ENCODE measurements at places on chromosomes 3 and 15.
A peak's percentile ranks its signal among the peaks of the same experiment; 100 is the strongest.

DNA sequence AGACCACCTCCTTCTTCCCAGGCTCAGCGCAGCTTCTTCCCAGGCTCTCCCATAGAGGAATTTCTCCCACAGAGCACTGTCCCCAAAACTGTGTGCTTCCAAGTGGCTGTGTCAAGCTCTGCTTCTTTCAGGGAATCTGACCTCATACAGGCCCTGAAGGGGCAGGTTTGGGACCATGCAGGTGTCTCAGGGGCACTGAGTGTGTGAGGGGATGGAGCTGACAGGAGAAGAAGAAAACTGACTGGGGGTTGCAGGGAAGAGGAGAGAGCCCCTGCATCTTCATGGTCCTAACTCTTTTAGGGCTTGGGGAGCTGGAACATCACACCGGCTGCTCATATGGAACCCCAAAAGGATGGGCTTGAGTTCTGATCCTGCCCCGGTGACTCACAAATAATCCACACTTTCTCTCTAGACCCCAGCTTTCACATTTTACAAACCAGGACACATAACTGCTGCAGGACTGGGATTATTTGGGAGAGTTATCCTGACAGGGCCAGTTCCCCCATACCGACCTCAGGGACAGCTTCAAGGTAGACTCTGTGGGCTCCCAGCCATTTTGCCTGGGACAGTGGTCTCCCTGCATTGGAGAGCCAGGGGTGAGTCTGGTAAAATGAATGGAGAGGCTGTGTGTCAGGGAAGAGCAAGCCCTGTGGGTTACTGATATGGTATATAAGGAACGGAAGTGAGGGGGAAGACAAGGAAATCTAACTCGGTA is 316.1 kb downstream of the TLE3 start:
- no peak for DNase-seq

- DNase-seq = no peak
Observed at GRCh38 chr3:56923526-56924224, 121.9 kb upstream of the ARHGEF3 start.

GRCh38 chr3:188801393-188801792 is 370.4 kb upstream of the TPRG1 start:
- no peak for DNase-seq

DNA sequence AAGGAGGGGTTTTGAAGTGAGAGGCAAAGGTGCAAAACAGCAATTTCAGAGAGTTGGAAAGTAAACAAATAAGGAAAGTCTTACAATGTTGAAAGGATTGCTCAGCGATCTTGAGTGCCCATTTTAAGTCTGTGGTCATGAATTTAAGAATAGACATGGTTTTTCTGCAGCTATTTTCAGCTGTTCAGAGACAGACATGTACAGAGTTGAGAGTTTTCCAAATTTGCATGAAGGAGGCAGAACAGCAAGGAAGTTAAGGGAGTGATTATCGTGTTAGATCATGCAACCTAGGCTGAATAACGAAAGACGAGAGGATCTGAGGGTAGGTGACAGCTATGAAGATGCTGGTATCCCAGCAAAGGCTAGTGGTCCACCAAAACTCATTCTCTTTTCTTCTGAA is 37.2 kb downstream of the DET1 start:
- DNase-seq = no peak

DNA sequence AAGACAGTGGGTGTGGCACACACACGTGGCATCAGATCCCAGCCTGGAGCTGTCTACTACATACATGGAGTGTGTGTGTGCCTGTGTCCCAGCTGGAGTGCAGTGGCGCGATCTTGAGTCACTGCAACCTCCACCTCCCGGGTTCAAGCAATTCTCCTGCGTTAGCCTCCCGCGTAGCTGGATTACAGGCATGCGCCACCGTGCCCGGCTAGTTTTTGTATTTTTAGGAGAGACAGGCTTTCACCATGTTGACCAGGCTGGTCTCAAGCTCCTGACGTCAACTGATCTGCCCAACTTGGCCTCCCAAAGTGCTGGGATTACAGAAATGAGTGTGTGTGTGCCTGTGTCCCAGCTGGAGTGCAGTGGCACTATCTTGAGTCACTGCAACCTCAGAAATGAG is 108.8 kb downstream of the IL12A start:
- DNase-seq = no peak

DNA sequence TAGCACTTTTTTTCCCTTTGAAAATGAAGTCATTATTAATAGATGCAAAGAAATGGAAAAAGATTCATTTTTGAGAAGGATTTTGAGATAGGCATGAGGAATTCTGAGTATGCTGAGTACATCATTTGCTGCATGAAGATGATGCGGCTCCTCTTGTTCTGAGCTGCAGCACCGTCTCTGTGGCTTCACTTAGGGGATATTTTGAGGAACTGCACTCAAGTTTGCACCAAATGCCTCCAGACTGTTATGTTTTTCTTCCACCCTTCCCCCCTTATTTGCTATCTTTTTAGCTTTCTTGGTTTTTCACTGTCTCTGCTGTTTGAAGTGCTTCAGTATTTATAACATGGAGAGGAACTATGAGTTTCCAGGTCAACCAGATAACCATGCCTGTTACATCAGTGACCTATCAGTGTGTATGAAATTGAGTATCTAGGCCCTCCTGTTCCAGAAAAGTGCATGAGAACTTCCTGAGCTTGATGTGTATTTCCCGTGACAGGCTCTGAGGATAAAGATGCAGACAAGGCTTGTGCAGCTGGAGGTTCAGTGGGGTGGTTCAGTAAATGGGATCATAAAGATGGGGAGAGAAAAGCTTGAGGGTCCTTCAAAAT is 128.7 kb downstream of the PDCD6IP start:
- no peak for DNase-seq

- no peak for DNase-seq
Observed at GRCh38 chr3:186787642-186788481, 4.5 kb downstream of the EIF4A2 start.

DNA sequence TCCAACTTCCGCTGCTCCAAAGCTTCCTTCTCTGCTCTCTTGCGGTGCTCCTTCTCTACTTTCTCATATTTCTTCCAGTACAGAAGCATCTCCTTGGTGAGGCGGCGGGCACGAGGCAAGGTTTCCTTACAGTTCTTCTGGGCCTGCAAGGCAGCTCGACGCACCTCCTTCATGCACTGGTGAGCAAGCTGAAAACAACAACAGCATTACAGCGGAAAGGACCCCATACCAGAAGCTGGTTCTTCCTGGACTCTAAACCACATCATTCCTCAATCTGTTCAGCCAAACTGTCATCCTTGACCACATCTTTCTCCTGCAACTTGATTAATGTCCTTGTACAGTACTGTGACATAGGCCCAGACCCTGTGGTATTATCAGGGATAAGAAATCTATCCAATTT is 36.4 kb downstream of the INO80 start:
- DNase-seq = no peak

DNA sequence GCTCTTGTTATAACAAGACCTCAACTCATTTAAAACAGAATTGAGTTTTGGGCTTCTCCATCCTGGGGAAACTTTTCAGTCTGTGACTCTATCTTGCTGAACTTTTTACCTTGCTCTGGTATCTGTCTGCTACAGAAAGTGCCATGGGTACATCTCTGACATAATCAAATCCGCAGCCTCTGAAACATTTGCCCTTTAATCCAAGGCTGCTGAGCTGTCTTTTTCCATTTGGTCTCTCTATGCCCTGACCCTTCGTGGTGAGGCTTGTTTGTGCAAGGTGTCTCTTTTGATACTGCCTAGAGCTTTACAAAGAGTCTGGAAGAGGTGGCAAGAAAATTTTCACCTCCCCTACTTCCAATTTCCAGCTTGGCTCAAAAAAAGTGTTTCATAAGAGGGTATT is 11.3 kb downstream of the TMEM108 start:
- no peak for DNase-seq

- DNase-seq = no peak
Observed at GRCh38 chr3:38114875-38115644, 21.9 kb downstream of the ACAA1 start.

- DNase-seq = no peak
Observed at GRCh38 chr3:89182056-89182455, 74.6 kb downstream of the EPHA3 start.

DNA sequence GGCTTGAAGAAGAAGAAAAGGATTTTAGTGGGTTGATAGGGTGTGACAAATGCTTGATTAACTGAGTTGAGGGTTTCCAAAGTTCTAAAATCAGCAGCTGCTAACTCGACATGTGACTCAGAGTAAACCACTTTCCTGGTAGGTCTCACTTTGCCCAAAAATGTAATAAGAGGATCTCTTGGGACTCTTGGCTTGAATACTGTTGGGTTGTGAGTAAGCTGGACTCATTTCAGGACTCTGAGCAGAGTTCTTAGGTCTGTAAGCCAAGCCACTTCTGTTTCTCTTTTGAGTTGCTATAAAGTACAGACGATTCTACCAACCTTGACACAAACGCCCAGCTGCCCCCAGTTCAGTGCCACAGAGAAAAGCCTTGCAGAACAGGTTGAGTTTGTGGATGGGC is 241.1 kb downstream of the ZNF621 start:
- DNase-seq = no peak

DNA sequence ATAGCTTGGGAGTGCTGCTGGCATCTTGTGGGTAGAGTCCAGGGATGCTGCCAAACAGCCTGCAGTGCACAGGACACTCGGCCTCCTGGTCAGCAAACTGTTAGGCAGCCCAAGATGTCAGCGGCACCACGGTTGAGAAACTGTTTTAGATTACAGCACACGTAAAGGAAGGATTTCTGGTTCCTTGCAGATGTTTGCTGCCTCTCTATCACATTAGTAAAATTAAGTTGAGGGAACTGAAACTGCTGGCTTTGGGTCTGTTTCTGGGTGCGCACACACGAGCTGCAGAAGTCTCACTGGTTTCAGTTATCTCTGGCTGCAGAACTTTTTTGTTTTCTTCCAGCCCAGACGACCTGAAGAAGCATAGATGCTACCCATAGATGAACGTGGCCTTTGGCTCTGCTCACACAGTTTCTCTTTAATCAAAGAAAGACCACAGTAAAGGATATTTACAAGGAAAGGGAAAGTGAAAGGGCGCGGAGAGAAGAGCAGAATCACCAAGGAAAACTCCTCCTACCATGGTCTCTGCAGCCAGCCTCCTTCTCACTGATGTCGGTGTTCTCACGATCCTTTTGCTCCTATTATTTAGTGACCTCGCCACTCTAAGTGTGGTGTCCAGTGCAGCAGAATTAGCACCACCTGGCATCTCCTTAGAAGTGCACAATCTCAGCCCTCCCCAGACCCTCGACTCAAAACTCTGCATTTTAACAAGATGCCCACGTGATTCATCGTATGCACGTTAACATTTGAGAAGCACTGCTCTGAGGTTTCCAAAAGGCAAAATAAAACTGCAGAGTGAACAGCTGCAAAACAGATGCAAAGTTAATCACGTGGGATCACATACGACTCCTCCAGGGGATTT is 50.6 kb upstream of the AKAP13 start:
- DNase-seq = no peak

DNA sequence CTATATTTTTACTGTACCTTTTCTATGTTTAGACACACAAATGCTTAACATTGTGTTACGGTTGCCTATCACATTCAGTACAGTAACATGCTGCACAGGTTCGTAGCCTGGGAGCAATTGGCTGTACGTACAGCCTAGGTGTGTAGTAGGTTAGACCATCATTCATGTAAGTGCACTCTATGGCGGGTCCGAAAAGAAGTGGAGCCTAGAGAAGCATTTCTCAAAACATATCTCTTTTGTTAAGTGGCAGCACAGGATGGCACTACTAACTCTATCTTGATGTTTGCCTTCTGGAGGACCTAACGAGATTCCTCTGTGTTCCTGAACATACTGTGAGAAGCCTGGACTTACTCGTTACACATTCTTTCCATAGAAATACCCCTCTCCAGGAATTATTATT is 132.3 kb upstream of the ADPGK start:
- DNase-seq = no peak

DNA sequence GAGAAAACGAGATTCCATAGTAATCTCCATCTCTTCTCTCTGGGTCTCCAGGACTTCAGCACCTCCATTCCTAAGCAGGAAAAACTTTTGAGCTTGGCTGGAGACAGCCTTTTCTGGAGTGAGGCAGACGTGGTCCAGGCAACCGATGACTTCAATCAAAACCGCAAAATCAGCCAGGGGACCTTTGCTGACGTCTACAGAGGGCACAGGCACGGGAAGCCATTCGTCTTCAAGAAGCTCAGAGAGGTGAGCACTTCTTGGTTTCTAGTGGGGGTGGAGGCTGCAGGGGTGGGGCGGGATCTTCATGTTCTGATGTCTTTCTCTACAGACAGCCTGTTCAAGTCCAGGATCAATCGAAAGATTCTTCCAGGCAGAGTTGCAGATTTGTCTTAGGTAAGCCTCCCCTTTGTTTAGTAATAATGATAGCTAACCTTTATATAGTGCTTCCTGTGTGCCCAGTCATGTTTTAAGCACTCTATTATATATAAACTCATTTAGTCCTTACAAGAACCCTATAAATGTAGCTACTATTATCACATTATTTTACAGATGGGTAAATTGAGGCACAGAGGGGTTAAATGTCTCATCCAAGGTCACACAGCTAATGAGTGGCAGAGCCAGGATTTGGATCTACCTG is 35.0 kb upstream of the TATDN2 start:
- no peak for DNase-seq

- no peak for DNase-seq
Observed at GRCh38 chr3:116256843-116257485, 188.3 kb downstream of the LSAMP start.

DNA sequence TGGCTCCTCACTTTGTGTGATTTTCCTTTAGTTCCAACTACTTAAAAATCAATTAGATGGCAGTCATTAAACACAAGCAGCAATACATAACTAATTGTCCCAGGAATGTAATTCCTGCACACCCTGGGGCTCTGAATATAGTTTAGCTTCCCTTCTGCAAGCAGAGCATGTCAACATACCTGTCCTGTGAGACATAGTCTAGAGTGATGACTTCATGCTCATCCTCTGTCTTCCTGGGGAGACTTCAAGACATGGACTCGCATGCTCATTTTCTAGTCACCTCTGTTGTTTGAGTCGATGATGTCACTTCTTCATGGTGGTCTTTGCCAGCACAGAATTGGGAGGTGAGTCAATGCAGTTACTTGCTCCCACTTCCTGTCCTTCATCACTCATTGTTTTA is 15.7 kb downstream of the C3orf52 start:
- DNase-seq = no peak

GRCh38 chr3:43411429-43411828 is 125.1 kb downstream of the SNRK start:
- peak; percentile 59 for DNase-seq

GRCh38 chr3:8301977-8302735 is 199.5 kb upstream of the LMCD1 start:
- no peak for DNase-seq

- no peak for DNase-seq
Observed at GRCh38 chr3:143375698-143376097, 256.1 kb downstream of the CHST2 start.

DNA sequence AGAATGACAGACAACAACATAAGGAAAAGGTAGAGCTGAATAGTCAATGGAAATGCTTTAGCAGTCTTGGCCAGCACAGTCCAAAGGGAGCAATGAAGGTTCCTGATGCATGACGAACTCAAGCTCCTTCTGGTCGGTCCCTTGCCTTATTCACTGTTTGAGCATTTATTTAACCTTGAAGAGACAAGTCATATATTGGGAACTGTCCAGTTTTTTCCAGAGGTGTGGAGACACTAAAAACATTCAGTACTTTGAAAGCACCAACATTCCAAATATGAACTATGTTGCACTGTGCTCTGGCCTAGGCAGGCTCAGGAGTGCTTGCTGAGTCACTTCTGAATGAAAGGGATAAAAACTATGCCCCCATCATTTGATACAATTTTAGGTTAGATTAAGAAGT is 384.8 kb downstream of the MECOM start:
- DNase-seq = no peak
